ENCODE measurements at places on chromosomes 1 and 21. TPM values are rescaled to one million over a fixed set of nuclear protein-coding genes. Genes with fewer than 3 reads are reported as not detected.

GRCh38 chr1:222728746-222729145 is 8.3 kb upstream of the FAM177B start:
- no peak for DNase-seq

- no peak for DNase-seq
Measured at GRCh38 chr1:176854758-176855745, 309.5 kb downstream of the ASTN1 start.

- DNase-seq, result no peak
Measured at GRCh38 chr1:22197644-22198043, 54.7 kb upstream of the WNT4 start.

DNA sequence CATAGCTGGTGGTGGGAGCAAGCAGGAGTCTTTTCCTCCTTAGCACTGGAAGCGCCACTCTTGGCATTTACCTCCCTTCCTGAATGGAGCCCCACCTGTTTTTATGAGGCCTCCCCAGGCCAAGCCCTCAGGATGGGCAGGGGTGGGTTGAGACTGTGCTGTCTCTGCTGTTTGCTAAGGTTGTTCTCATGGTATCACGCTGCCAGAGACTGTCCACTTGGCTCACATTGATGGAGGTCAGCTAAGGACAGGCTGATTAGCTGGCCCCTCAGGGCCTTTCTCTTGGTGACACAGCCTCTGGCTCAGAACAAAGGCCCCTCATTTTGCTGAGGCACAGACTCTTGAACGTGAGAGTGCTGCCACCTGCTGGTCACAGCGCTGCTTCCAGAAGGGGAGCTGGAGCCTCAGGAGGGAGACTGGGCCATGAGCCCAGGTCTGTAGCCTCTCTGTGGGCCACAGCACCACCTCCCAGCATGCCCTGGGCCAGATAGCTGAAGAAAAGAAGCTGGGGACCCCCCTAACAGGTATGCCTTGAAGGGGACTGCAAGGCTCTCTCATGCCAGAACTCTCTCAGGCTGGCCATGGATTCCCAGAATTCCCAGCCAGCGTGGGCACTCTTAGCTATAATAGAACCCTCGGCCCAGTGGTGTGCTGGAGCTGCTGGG is 85.6 kb downstream of the CD58 start:
- DNase-seq, result no peak

DNA sequence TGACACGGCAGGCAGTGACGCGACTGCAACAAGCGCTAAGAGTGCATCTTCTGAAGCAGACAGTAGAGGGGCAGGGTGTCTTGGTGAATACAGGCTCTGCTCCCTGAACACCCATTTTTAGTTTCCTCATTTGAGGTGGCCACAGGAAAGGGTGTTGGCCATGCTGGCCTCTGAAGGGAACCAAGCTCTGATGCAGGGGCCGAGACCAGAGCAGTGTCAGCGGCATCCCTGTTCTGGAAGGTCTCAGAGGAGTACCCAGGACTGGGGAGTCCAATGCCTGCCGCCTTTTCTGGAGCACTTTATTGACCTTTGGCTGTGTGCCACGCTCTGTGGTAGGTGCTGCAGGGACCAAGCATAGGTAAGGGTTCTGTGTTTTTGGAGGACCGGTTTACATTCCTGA is 100.4 kb downstream of the KCNJ6 start:
- DNase-seq, result no peak

DNA sequence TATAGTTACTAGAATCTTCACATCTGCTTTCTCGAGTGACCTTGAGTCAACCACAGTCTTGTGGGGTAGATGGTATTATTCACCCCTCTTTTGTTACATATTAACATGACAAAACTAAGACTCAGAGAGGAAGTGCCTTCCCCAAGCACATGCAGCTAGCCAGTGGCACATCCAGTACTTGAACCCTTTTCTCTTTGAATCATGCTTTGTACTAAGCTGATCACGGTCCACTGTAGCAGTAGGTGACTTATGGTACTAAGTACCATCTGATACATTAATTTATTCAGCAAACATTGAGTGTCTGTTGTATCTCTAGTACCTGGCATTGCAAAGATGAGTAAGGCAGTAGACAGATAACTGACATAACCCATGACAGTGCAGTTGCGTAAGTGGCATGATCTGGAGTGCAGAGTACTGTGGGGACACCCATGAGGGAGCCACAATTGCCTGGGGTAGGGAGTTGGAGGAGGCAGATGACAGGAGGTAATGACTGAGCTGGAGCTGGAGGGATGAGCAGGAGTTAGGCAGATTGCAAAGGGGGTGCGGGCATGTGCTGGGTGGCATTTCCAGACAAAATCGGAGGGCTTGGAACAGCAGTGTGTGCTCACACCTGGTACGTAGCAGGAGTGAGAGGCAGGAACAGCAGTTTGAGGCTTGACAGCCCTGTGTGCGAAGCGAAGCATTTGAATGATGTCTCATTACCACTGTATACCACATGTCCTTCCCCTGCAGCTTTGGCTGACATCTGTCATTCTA is 29.8 kb downstream of the UCK2 start:
- DNase-seq, result no peak

DNA sequence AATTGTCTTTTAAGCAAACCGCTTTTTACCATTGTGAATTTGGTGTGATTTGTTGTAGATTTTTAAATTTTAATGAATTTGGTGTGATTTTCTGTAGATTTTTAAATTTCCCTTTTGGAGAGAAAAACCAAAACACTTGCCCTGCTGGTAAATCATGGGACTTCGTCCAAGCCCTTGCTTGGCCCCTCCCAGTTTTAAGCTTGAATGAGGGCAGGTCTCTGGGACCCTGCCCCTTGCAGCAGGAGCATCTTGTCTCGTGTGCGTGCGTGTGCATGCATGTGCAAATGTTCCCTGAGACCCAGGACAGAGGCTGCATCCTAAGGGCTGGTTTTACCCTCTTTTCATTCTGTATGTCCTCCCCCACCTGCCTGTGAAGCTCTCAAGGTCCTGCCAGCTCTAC is 248.6 kb downstream of the GREM2 start:
- DNase-seq, result no peak

DNA sequence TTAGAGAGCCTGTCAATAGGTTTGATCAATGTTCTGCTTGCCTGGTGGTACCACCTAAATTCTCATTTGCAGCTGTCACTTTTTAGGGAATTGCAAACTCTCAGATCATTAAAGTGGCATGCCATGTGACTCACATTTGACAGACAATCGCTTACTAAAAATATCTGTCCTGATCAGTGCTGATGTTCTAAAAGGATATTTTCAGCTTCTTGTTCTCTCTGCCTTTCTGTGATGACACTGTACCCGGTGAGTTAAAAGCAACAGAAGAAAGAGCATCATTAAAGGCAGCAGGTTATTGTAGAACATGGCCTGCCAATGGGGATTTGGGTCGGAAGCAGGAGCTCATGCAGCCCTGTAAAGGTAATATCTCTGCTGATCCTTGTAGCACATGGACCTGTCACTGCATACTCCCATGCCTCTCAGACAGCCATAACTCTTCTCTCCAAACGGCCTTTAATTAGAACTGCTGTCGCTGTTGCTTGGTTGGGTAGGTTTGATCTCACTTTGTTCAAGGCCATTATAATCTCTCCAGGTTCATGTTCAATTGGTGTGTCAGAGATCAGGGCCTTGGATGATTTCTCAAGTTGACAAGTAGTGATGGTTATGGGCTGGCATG is 441.3 kb upstream of the DEPDC1 start:
- no peak for DNase-seq

GRCh38 chr1:117143172-117143571 is 21.6 kb upstream of the TRIM45 start:
- DNase-seq, result no peak

- no peak for DNase-seq
Measured at GRCh38 chr1:227395426-227396028, 77.2 kb upstream of the CDC42BPA start.

DNA sequence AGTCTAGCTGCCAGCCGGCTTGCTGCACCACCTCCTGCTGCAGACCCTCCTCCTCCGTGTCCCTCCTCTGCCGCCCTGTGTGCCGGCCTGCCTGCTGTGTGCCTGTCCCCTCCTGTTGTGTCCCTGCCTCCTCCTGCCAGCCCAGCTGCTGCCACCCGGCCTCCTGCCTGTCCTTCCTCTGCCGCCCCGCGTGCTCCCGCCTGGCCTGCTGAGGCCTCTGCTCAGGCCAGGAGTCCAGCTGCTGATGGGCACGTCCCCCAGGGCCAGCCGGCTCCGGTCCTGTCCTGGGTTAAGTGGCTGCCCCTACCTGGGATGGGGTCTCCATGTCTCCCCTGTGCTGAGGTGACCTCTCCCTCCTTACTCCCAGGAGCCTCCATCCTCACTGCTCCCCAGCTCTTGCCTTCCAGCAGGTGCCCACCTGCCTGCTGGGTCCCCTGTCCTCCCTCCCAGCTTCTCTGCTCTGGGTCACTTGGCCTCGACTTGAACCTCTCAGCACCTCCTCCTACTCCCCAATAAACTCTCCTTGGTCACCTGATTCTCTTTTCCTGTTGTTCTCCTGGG is 870 bp downstream of the KRTAP10-8 start:
- no peak for DNase-seq

DNA sequence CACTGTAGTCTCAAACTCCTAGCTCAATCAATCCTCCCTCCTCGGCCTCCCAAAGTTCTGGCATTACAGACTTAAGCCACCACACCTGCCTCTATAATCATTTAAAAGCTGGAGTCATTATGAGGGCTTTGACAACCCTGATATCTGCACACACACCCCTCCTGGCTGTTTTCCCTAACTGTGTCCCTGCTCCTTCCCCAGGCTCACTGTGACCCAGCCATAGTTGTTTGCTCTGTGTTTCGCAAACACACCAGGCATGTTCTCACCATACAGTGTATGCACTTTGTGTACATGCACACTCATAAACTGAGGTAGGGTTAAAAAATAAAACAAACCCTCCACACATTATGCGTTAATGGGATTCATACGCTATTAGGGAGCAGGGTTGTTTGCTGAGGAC is 21.8 kb upstream of the IL20 start:
- no peak for DNase-seq

DNA sequence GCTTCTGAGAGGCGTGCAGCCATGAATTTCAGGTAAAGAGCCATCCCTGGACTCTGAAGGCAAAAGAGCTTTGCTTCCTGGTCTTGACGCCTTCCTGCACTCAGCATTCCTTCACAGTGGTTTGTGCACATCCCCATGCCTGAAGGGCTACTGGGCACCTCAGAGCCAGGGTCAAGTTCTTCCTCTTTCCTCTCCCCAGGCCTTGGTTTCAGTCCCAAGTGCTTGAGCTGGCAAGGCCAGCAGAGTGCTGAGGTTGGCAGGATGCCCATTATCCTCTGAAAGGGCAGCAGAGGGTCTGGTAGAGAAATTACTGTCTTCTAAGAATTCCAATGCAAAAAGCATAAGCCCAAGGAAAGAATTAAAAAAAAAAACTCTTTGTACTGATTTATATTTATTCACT is 1064.9 kb downstream of the TTLL7 start:
- no peak for DNase-seq

DNA sequence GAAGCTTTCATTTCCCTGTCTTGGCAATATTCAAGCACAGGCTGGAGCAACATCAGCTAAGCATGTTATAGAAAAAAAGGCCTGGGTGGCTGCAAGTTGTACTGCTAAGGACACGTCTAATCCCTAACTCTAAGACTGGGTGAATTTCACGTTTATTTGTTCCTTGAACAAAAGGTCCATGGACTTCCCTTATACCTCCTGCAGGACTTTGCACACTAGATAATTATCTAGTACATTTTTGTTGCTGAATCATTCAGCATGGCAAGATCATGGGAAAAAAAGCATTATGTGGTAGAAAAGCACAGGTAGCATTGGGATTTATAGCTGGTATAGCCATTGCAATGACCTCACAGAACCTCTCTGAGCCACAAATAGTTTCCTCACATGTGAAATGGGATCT is 130.7 kb upstream of the DMRTA2 start:
- no peak for DNase-seq

GRCh38 chr1:155253797-155254196 is 1.5 kb downstream of the ENTREP3 start:
- DNase-seq, result no peak

GRCh38 chr1:231653632-231654031 is 27.0 kb downstream of the DISC1 start:
- DNase-seq, result no peak

DNA sequence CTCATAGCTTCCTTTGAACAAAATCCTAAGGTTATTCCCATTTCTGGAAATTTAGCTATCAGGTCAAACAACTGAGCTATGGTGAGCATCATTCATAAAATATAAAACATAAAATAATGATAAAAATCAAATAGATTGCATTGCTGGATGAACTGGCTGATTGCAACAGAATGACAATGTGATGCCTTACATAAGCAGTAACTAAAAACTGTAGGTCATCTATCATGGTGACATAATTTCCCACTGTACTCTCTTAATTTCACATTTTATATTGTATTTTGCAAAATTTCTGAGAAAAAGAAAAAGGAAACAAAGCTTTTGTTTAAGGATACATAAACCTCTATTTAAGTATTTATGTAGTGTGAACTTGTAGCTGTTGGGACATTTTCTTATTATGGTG is 4.6 kb downstream of the PTGER3 start:
- no peak for DNase-seq

- no peak for DNase-seq
Measured at GRCh38 chr1:185821612-185822385, 87.6 kb downstream of the HMCN1 start.

- DNase-seq, result no peak
Measured at GRCh38 chr1:226814751-226815537, 55.5 kb upstream of the PSEN2 start.

DNA sequence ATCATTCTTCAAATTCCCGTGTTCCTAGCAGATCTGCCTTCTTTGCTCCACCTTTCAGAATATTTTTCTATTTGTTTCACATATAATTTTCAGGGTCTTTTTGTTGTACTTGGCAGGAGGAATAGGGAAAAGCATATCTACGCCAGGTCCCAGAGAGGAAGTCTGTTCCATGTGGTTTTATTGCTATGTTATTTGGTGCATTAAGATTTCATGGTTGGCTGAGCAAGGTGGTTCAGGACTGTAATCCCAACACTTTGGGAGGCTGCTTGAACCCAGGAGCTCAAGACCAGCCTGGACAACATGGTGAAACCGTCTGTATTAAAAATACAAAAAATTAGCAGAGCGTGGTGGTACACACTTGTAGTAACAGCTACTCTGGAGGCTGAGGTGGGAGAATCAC is 36.1 kb downstream of the COL6A1 start:
- no peak for DNase-seq

- no peak for DNase-seq
Measured at GRCh38 chr1:101262060-101262459, 25.2 kb downstream of the S1PR1 start.

The ZBTB17 gene
- 33.1 TPM for total RNA-seq

The CFAP74 gene
- total RNA-seq, result not detected

The ESPN gene
- total RNA-seq, result 16.0 TPM

The MCOLN2 gene
- 4.4 TPM for total RNA-seq

The CHRM3 gene
- total RNA-seq, result 31.1 TPM

The GRHL3 gene
- 99.6 TPM for total RNA-seq

The C1orf94 gene
- not detected for total RNA-seq

The OR2L5 gene
- total RNA-seq, result not detected

The KRTAP19-6 gene
- not detected for total RNA-seq
